ENCODE measurements at places on chromosomes 7 and 10. TPM values are rescaled to one million over a fixed set of nuclear protein-coding genes. Genes with fewer than 3 reads are reported as not detected.

DNA sequence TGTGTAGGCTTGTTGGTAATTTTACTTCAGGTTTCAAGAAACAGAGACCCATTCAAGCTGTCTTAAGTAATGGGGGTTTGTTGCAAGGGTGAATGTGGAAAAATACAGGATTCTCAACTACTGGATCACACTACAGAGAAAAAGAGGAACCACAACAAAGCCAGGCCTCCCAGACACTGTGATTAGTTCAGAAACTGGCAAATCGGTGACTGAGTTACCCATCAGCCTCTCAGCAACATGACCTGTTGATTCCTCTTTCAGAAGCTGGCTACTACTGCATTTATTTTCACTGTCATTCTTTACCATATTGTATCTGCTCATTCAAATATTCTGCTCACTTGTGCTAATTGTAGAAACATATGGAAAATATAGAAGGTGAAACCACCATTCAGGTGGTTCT lies 16.0 kb downstream of the CCDC71L start:
- H3K4me3 ChIP-seq, result no peak overlapping the region
- H3K27me3 ChIP-seq, result no peaks in the 10 kb centered on the region
- H3K36me3 ChIP-seq, result no peaks in the 10 kb centered on the region
- no peak overlapping the region for H3K27ac ChIP-seq

FOXI2 gene
- not detected for total RNA-seq

CLRN3 gene
- 35.2 TPM for total RNA-seq

DNA sequence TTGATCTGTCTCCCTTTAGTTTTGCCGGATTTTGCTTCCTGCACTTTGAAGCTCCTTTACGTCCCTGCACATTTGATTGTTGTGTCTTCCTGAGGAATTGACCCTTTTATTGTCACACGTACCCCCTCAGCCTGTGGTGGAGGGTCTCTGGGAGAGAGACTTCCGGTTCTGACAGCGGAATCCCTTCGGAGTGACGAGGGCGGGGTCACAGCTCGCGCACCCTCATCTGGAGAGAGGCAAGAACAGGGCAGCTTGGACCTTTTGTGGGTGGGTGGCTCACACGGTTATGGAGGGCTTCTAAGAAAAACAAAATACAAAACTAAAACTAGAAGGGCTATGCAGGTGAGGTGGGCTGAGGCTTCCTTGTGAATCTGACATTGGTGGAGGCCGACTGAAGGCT lies 26.0 kb downstream of the AMZ1 start:
- H3K27ac ChIP-seq, result no peak overlapping the region
- DNase-seq, result no peak
- no peaks in the 10 kb centered on the region for H3K27me3 ChIP-seq
- H3K36me3 ChIP-seq, result no peaks in the 10 kb centered on the region

MSMB gene
- total RNA-seq, result not detected

- no peaks in the 10 kb centered on the region for H3K36me3 ChIP-seq
- peaks cover 11% of the 10 kb centered on the region for H3K27me3 ChIP-seq
- H3K4me3 ChIP-seq, result no peak overlapping the region
- no peak overlapping the region for H3K27ac ChIP-seq
- H3K4me1 ChIP-seq, result no peaks in the 10 kb centered on the region
These were observed 35.3 kb downstream of the ABCB5 start for GRCh38 chr7:20650782-20651181.

DNA sequence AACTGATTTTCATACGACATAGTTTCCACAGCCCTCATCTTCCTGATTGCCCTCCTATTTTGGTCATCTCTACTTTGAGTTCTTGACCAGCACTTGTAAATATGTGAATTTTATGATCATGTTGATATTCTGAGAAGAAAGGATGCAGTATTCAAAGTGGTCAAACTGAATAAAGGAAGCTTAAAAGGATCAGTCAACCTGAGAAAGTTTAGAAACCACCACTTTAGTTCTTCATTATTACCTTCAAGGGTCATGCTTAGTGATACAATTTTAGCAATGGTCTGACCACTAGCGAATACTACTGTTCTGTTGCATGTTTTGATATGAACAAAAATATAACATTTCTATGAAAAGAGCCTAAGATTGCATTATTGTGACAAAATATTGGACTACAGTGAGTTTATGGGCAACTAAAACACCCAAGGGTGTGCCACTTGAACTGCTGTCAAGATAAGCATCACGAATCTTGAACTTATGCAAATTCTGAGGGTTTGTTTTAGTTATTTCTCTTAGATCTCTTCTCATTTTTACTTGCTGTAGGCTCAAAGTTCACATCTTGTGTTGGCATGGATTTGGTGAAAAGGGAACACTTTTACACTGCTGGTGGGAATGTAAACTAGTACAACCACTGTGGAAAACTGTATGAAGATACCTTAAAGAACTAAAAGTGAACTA lies 247.7 kb downstream of the IPMK start:
- no peaks in the 10 kb centered on the region for H3K36me3 ChIP-seq
- DNase-seq, result no peak
- peaks cover 5% of the 10 kb centered on the region for H3K4me1 ChIP-seq
- no peak overlapping the region for H3K27ac ChIP-seq

DNA sequence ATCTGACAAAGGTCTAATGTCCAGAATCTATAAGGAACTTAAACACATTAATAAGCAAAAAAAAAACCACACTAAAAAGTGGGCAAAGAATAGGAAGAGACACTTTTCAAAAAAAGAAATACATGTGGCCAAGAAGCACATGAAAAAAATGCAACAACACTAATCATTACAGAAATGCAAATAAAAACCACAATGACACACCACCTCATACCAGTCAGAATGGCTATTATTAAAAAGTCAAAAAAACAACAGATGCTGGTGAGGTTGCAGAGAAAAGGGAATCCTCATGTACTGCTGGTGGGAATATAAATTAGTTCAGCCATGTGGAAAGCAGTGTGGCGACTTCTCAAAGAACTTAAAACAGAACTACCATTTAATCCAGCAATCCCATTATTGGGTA lies 119.0 kb downstream of the LMBR1 start:
- H3K36me3 ChIP-seq, result no peaks in the 10 kb centered on the region
- H3K4me1 ChIP-seq, result no peaks in the 10 kb centered on the region
- no peak for DNase-seq
- H3K27ac ChIP-seq, result no peak overlapping the region
- no peaks in the 10 kb centered on the region for H3K27me3 ChIP-seq
- no peak overlapping the region for H3K4me3 ChIP-seq

- peak; percentile 11 for DNase-seq
- no peaks in the 10 kb centered on the region for H3K36me3 ChIP-seq
- H3K4me3 ChIP-seq, result no peak overlapping the region
- H3K27ac ChIP-seq, result no peak overlapping the region
- peaks cover 7% of the 10 kb centered on the region for H3K4me1 ChIP-seq
- no peaks in the 10 kb centered on the region for H3K27me3 ChIP-seq
These were observed 11.5 kb upstream of the NFKB2 start for GRCh38 chr10:102384053-102384452.

GRCh38 chr10:62011558-62011957 lies 110.1 kb downstream of the ARID5B start:
- H3K4me3 ChIP-seq, result no peak overlapping the region
- DNase-seq, result no peak
- H3K27me3 ChIP-seq, result no peaks in the 10 kb centered on the region
- no peak overlapping the region for H3K27ac ChIP-seq
- peaks cover 2% of the 10 kb centered on the region for H3K4me1 ChIP-seq

GRCh38 chr7:20299647-20300312 lies 30.9 kb upstream of the ITGB8 start:
- peaks cover 19% of the 10 kb centered on the region for H3K4me1 ChIP-seq
- DNase-seq, result no peak
- no peak overlapping the region for H3K4me3 ChIP-seq
- no peaks in the 10 kb centered on the region for H3K36me3 ChIP-seq
- H3K27ac ChIP-seq, result no peak overlapping the region
- no peaks in the 10 kb centered on the region for H3K27me3 ChIP-seq

- DNase-seq, result no peak
- no peaks in the 10 kb centered on the region for H3K36me3 ChIP-seq
- no peaks in the 10 kb centered on the region for H3K27me3 ChIP-seq
These were observed 499.0 kb upstream of the SEMA3D start for GRCh38 chr7:85685901-85686300.

- no peaks in the 10 kb centered on the region for H3K27me3 ChIP-seq
- DNase-seq, result no peak
- no peak overlapping the region for H3K27ac ChIP-seq
- H3K4me3 ChIP-seq, result no peak overlapping the region
- peaks cover 64% of the 10 kb centered on the region for H3K36me3 ChIP-seq
These were observed 30.8 kb downstream of the GOT1 start for GRCh38 chr10:99399664-99400063.

GRCh38 chr10:105150259-105150880 lies 509.3 kb downstream of the SORCS3 start:
- no peaks in the 10 kb centered on the region for H3K4me1 ChIP-seq
- no peak overlapping the region for H3K27ac ChIP-seq
- no peaks in the 10 kb centered on the region for H3K36me3 ChIP-seq
- H3K4me3 ChIP-seq, result no peak overlapping the region
- no peak for DNase-seq

- no peaks in the 10 kb centered on the region for H3K36me3 ChIP-seq
- H3K4me1 ChIP-seq, result no peaks in the 10 kb centered on the region
- no peak for DNase-seq
- H3K4me3 ChIP-seq, result no peak overlapping the region
- no peaks in the 10 kb centered on the region for H3K27me3 ChIP-seq
These were observed 33.1 kb downstream of the VPS50 start for GRCh38 chr7:93265220-93265619.

GRCh38 chr10:87500646-87501048 lies 4.0 kb upstream of the MINPP1 start:
- H3K27me3 ChIP-seq, result no peaks in the 10 kb centered on the region
- DNase-seq, result no peak
- H3K36me3 ChIP-seq, result no peaks in the 10 kb centered on the region
- no peak overlapping the region for H3K27ac ChIP-seq

GRCh38 chr7:154879629-154880028 lies 123.3 kb downstream of the PAXIP1 start:
- H3K27ac ChIP-seq, result no peak overlapping the region
- no peaks in the 10 kb centered on the region for H3K36me3 ChIP-seq
- no peaks in the 10 kb centered on the region for H3K4me1 ChIP-seq
- H3K27me3 ChIP-seq, result peaks cover 3% of the 10 kb centered on the region

DNA sequence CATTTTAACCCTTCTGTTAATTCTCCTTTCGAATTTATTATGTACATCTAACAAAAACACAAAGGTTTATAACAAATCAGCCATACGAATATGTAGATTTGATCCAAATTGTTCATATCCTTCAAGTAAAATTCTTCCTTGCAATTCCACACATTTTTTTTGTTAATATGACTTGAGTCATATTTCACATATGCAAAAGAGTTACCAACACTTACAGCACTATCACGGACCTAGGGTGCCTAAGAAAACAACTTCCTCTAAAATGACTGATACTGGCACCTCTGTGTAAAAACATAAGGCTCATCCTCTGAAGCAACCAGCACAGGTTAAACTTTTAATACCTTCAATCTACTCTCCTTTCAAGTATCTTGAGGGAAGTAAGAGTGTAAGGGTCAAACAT lies 451.8 kb downstream of the SEMA3D start:
- H3K27ac ChIP-seq, result no peak overlapping the region
- H3K4me3 ChIP-seq, result no peak overlapping the region
- no peaks in the 10 kb centered on the region for H3K4me1 ChIP-seq
- no peak for DNase-seq
- H3K27me3 ChIP-seq, result no peaks in the 10 kb centered on the region
- H3K36me3 ChIP-seq, result no peaks in the 10 kb centered on the region

DNA sequence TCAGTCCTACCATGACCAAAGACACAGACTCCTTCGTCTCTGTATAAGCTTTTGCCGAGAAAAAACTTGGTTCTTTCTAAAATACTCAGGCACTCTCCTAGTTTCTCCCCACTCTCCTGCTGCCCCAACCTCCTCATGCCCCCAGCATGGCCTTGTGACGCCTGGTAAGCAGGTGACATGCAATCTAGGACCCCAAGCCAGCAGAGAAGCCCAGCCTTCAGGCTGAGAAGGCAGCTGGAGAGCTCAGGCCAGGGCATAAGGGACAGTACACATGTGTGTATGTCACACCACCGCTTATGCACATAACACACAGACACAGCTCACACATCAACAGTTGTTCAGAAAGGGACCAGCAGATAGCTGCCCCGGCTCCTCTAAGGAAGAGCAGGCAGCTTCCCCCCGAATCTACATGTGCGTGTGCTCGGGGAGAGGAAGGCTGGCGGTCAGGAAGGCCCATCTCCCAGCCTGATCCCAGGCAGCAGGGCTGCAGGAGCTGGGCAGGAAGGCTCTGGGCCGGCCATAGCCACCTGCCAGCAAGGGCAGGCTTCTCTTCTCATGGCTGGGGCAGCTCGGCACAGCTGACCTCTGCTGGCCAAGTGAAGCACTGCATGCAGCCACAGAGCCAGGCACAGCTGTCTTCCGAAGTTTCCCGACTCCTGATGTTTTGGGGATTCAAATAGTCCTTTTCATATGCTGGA lies 8.5 kb downstream of the DDX56 start:
- DNase-seq, result peak; percentile 75
- H3K4me1 ChIP-seq, result no peaks in the 10 kb centered on the region

DNA sequence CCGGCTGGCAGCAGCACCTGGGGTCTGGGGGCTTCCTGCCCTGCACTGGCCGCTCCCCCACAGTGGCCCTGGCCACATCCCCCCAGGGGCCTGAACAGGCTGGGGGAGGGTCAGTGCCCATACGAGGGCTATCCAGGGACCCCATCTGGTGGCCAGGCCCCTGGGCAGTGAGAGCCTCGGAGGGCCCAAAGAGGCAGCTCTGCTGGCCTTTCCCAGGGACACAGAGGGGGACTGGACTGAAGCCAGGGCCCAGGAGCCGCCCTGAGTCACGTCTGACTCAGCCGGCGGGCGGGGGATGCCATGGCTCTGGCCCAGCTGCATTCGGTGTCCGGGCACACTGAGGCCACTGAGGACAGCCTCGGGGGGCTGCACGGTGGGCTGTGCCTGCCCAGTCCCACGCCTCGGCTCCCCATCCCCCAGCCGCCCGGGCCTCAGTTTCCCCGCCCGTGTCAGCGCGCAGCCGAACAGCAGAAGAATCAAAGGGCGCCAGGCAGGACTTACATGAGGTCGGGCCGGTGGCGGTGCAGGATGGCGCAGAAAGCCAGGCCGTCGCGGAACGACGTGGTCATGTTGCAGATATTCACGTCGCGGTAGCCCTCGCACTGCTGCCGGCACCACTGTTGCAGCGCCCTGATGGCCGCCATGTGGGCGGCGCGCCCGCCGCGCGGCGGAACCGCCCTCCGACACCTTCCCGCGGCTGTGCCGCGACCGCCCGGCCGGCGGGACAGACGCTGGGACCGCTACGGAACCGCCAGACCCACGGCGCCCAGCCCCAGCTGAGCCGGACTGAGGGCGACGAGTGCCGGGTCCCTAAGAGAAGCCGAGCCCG lies at the start of gene MICALL2:
TSS of gene MICALL2 (minus strand) at position 788 of the 829 bp plus-strand sequence. CDS start at position 644, 144 bp downstream.
- H3K27me3 ChIP-seq, result no peaks in the 10 kb centered on the region
- peak; percentile 83 for DNase-seq
- peak within 1 kb of the TSS; percentile 93 for H3K27ac ChIP-seq
- H3K4me1 ChIP-seq, result peaks cover 86% of the 10 kb centered on the region
- peak within 1 kb of the TSS; percentile 86 for H3K4me3 ChIP-seq
- no peaks in the 10 kb centered on the region for H3K36me3 ChIP-seq

Data from transverse colon (tissue), 4 donors.